ENCODE measurements at places on chromosomes 11 and 22. TPM values are rescaled to one million over a fixed set of nuclear protein-coding genes. Genes with fewer than 3 reads are reported as not detected.

The PLA2G6 gene
- total RNA-seq = 10.3 TPM

The TPST2 gene
- 20.9 TPM for total RNA-seq

The NRGN gene
- total RNA-seq = 0.36 TPM

The CREB3L1 gene
- 31.3 TPM for total RNA-seq

The TMEM86A gene
- total RNA-seq = 0.54 TPM

The DEFB131B gene
- not detected for total RNA-seq

The TMPRSS13 gene
- total RNA-seq = not detected

Data from cardiac atrium fibroblast (primary cell).